ENCODE measurements at places on chromosomes 11 and 22.

DNA sequence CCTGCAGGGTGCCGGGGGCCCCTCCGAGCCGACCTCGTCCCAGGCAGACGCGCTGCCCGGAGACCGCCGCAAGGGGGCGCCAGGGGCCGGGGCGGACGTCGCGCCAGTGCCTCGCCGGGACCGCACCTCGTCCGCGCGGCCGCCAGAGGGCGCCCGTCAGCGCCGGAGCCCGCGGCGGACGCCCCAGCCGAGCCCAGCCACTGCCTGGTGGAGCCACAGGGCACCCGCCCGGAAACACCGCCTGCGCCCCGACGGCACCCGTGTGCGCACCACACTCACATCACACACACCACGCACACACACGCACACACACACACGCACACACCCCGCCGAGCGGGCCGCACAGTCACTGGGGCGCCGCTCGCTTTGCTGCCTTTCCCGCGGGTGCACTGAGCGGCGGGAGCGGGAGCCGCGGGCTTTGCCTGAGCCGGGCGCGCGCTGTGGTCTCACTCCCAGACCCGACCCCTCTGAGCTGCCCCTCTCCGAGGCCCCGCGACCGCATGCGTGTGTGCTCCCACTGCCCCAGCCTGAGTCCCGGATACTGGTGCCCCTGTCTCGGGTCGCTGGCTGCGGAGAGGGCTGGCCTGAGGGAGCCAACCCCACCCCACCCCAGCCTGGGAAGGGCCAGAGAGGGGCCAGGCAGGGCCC is 449.3 kb downstream of the OPCML start:
- DNase-seq = peak; percentile 81

DNA sequence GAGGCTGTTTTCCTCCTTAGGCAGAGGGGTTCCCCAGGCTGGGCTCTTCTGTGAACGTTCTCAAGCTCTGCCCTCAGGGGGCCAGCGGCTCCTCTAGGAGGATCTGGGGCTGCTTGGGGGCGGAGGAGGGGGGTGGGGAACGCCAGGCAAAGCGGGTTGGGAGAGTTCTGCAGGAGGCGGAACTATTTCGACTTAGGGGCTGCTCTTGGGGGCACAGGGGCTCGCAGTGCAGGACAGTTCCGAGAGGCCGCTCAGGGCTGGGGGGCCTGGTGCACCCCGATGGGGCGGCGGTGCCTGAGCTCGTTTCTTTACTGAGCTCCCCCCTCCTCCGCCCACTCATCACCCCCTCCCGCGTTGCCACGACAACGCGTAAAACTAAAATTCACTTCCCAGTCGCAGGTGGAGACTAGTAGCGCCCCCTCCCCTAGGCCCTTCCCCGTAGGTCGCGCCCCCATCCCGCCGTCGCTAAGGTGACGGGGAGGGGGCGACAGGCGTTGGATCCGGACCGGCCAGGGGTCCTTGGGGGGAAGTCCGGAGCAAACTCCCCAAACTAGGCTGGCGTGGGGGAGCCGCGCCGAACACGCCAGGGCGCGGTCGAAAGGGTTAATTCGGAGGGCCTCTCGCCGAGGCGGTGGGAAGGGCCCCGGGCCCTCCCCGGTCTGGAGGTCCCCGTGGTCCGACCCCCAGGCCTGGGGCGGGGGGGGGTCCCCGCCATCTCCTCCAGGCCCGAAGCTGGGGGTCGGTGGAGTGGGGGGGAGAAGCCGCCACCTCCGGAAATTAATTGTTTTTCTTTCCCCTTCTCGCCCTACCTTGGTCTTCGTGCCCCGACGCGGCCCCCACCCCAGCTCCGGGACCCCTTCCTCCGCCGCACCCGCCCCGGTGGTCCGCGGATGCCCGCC is 857 bp downstream of the SHANK3 start:
- peak; percentile 24 for DNase-seq

GRCh38 chr11:62854013-62854824 is 14.8 kb upstream of the WDR74 start:
- DNase-seq = peak; percentile 57

DNA sequence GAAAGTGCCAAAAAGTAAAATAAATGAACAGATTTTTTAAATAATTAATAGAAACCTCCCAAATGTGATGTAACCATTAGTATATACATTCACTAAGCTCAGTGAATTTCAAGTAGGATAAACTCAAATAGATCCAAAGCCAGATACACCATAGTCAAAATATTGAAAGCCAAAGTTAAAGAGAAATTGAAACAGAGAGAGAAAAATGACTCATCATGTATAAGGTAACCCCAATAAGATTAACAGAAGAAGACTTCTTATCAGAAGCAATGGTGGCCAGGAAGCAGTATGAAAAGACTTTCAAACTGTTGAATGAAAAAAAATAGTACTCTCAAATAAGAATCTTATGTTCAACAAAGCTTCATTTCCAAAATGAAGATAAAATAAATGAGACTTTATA is 70.5 kb downstream of the LUZP2 start:
- DNase-seq = no peak

DNA sequence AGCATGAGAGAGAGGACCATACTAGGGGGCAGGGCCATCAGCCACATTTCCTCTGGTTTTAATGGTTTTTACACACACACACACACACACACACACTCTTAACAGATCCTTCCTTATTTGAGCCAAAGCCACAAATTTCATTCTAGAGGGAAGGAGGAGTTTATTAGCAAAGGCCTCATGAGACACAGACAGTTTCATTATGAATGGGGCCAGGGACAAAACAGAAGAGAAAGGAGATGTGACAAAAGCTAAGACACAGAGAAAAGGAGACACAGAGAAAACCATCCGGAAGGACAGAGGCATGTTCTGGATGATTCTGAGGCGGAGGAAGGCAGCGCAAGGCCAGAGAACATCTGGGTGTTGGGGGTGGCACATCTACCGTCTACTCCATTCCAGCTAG is 32.2 kb upstream of the ARFGAP3 start:
- peak; percentile 56 for DNase-seq

All from hematopoietic multipotent progenitor cell treated with erythropoietin and hydrocortisone succinate and interleukin-3 and kit ligand, for 6 days (in vitro differentiated cells).